GM23248 (cell line): ENCODE measurements at places on chromosomes 12 and 14. TPM values are rescaled to one million over a fixed set of nuclear protein-coding genes. Genes with fewer than 3 reads are reported as not detected.

GRCh38 chr12:78447373-78447772 lies 417.2 kb upstream of the SYT1 start:
- no peaks in the 10 kb centered on the region for H3K27me3 ChIP-seq
- no peaks in the 10 kb centered on the region for H3K36me3 ChIP-seq
- H3K4me3 ChIP-seq, result no peak overlapping the region
- no peak overlapping the region for H3K27ac ChIP-seq
- no peak for DNase-seq

GRCh38 chr12:131583090-131583712 lies 127.7 kb upstream of the SFSWAP start:
- H3K27me3 ChIP-seq, result no peaks in the 10 kb centered on the region
- H3K4me3 ChIP-seq, result no peak overlapping the region
- no peaks in the 10 kb centered on the region for H3K4me1 ChIP-seq
- H3K36me3 ChIP-seq, result no peaks in the 10 kb centered on the region
- no peak for DNase-seq

- H3K4me3 ChIP-seq, result no peak overlapping the region
- H3K4me1 ChIP-seq, result no peaks in the 10 kb centered on the region
- H3K27me3 ChIP-seq, result no peaks in the 10 kb centered on the region
Observed at GRCh38 chr12:76531056-76531455, 28.5 kb downstream of the OSBPL8 start.

DNA sequence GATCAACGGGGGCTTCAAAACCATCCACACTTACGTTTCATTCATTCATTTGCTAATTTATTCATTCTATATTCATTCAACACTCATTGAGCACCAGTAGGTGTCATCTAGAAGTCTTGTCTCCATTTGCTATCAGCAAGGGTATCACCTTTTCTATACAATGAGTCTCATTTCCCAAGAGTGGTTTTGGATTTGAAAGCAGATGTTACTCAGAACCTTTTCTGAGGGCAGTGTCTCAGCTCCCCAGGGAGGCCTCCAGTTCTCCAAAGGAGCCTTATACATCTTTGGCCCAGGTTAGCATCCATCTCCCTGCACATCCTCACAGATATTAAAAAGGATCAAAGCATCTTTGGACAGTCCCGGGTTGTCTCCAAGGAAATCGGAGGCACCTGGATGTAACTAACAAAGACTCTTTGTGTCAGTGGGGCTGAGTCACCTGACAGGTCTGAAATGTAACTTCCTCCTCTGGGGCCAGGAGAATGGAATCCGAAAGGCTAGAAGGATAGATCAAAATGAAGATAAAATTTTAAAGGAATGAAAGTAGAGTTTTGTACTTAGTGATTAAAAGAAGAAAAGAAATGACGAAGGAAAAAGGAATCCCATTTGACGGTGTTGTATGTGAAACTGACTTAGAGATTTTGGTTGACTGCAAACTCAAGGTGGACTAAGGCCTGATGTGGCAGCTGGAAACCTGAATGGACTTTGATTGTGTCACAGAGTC lies 103.0 kb downstream of the VCPKMT start:
- peak overlapping the region; percentile 54 for H3K27ac ChIP-seq
- no peaks in the 10 kb centered on the region for H3K36me3 ChIP-seq
- H3K4me3 ChIP-seq, result no peak overlapping the region

DNA sequence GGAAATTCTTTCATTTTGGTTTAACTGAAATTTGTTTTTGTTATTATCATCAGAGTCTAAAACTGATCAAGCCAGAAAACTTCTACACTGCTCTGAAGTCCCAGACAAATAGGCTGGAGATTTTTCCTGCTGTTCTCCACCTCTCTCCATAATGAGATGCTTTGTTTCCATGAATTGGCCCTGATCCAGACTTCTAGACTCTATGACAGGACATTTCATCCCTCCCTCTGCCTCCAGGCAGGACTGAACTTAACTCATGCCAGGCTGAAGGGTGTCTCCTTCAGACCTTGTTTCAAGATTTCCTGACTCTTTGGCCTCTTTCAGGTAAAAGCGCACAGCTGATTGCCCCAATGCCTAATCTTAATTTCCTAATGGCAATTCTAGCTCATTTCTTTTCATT lies 69.1 kb upstream of the HOXC13 start:
- H3K27me3 ChIP-seq, result peaks cover 59% of the 10 kb centered on the region
- no peak overlapping the region for H3K27ac ChIP-seq
- no peaks in the 10 kb centered on the region for H3K36me3 ChIP-seq

GRCh38 chr14:20247646-20248246 lies 8.7 kb downstream of the OR11H4 start:
- DNase-seq, result no peak
- no peaks in the 10 kb centered on the region for H3K36me3 ChIP-seq
- H3K27me3 ChIP-seq, result no peaks in the 10 kb centered on the region
- H3K4me3 ChIP-seq, result no peak overlapping the region
- no peaks in the 10 kb centered on the region for H3K4me1 ChIP-seq

- no peak overlapping the region for H3K27ac ChIP-seq
- H3K4me3 ChIP-seq, result no peak overlapping the region
- DNase-seq, result no peak
- H3K4me1 ChIP-seq, result no peaks in the 10 kb centered on the region
Observed at GRCh38 chr12:29867823-29868222, 84.1 kb upstream of the TMTC1 start.

- peaks cover 73% of the 10 kb centered on the region for H3K4me1 ChIP-seq
- peaks cover 18% of the 10 kb centered on the region for H3K36me3 ChIP-seq
- H3K27ac ChIP-seq, result peak overlapping the region; percentile 90
- peak; percentile 53 for DNase-seq
- no peaks in the 10 kb centered on the region for H3K27me3 ChIP-seq
Observed at GRCh38 chr14:71713016-71713415, 219.2 kb upstream of the RGS6 start.

DNA sequence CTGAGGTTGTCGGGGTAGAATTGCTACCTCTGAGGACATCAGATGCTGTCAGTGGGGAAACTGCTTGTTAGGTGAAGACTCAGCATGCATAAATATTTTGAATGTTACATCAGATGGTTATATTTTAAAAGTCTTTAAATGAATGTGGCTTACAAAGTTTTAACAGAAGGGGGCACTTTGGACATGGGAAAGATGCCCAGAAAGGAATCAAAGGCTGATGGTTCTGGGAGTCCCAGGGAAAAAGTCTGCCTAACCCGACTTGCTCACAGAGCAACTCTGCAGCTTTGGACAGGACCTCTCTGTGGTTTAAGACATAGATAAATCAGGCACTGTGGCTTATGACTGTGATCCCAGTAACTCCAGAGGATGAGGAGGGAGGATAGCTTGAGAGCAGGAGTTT lies 474.9 kb downstream of the ATP23 start:
- peak overlapping the region; percentile 96 for H3K27ac ChIP-seq
- H3K36me3 ChIP-seq, result no peaks in the 10 kb centered on the region
- H3K4me3 ChIP-seq, result no peak overlapping the region
- DNase-seq, result peak; percentile 85

GRCh38 chr12:23008623-23009022 lies 383.7 kb downstream of the ETNK1 start:
- peaks cover 7% of the 10 kb centered on the region; the same call in 1 of the 2 replicates for H3K27me3 ChIP-seq
- DNase-seq, result no peak
- no peaks in the 10 kb centered on the region for H3K36me3 ChIP-seq
- H3K4me1 ChIP-seq, result no peaks in the 10 kb centered on the region
- no peak overlapping the region for H3K27ac ChIP-seq

DNA sequence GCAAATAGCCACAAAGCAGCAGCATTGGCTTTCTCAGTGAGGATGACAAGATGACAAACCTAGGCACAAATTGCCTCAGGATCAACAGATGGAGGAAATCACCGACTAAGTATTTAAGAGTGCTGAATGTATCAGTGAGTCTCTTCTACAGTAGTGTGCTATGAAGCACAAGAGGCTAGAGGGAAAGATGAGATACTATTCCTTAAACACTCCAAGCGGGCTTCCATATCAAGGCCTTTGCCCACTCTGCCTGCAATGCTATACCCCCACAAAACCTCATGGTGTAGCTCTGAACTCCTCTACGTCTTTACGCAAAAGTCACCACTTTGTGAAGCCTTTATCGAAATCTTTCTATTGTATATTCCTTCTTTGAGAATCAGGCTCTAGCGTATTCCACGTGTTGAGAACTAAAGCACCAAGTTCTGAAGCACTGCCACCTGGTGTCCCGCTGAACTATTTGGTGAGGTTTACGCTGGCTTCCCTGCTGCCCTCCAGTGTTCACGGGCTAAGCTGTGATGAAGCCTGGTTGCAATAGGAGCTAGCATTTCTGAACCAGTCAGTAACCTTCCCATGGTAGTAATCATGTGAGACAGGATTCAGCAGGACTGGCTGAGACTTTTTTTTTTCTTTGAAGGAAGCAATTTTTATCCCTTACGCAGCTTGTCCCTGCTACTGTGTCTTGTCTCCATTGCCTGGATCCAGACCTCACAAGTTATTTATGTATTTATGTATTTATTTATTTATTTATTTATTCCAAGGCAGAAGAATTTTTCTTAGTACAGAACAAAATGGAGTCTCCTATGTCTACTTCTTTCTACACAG lies 426.5 kb upstream of the OR4E1 start:
- no peak overlapping the region for H3K4me3 ChIP-seq
- peak; percentile 60 for DNase-seq
- H3K4me1 ChIP-seq, result no peaks in the 10 kb centered on the region
- H3K27me3 ChIP-seq, result no peaks in the 10 kb centered on the region
- H3K36me3 ChIP-seq, result no peaks in the 10 kb centered on the region

GRCh38 chr12:2187195-2187945 lies 134.6 kb downstream of the CACNA1C start:
- no peak for DNase-seq
- H3K4me1 ChIP-seq, result peaks cover 17% of the 10 kb centered on the region
- no peak overlapping the region for H3K4me3 ChIP-seq
- no peaks in the 10 kb centered on the region for H3K36me3 ChIP-seq
- no peak overlapping the region for H3K27ac ChIP-seq

DNA sequence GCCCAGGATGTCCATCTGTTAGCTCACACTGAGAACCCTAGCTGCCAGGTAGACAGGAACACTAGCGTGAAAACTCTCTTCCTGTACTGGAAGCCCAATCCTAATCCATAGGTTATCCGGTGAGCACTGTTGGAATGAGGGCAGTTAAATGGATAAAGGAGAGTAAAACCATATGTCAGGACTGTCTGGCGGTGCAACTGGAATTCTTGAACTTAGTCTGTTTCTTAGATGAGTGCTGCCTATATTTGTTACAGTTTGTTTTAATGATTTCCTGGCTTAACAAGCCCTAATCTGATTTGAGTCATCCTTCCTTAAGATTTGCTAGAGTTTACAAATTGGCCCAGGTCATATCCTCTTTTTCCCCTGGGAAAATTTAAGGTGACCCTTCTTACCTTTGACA lies 104.7 kb downstream of the ANO4 start:
- DNase-seq, result peak; percentile 5
- no peak overlapping the region for H3K27ac ChIP-seq
- H3K36me3 ChIP-seq, result no peaks in the 10 kb centered on the region
- no peaks in the 10 kb centered on the region; the same call in 1 of the 2 replicates for H3K4me1 ChIP-seq
- H3K27me3 ChIP-seq, result no peaks in the 10 kb centered on the region
- no peak overlapping the region for H3K4me3 ChIP-seq

DNA sequence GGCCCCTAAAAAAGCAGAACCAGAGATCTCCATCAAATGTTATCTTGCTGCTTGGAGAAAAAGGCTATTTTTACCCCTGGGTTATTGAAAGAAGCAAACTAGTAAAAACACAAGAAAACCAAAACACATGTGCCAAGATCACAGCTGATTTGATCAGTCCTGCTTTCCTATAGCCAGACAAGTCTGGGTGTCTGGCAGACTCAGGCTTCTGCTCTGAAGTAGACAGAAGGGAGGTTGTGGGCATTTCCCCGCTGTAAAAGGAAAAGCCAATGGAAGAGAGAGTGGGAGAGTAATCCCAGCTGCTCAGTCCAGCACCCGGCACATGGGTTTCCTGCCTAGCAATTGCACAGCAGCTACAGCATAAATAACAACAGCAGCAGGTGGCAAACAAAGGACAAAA lies 177.9 kb downstream of the PHLDA1 start:
- DNase-seq, result no peak
- H3K4me1 ChIP-seq, result peaks cover 46% of the 10 kb centered on the region
- H3K27me3 ChIP-seq, result no peaks in the 10 kb centered on the region
- H3K4me3 ChIP-seq, result no peak overlapping the region
- no peaks in the 10 kb centered on the region for H3K36me3 ChIP-seq
- H3K27ac ChIP-seq, result no peak overlapping the region

GRCh38 chr14:39576736-39577135 lies 144.5 kb upstream of the FBXO33 start:
- no peak overlapping the region for H3K4me3 ChIP-seq
- H3K36me3 ChIP-seq, result no peaks in the 10 kb centered on the region
- H3K27me3 ChIP-seq, result no peaks in the 10 kb centered on the region
- H3K27ac ChIP-seq, result no peak overlapping the region
- no peaks in the 10 kb centered on the region for H3K4me1 ChIP-seq
- DNase-seq, result peak; percentile 0

DNA sequence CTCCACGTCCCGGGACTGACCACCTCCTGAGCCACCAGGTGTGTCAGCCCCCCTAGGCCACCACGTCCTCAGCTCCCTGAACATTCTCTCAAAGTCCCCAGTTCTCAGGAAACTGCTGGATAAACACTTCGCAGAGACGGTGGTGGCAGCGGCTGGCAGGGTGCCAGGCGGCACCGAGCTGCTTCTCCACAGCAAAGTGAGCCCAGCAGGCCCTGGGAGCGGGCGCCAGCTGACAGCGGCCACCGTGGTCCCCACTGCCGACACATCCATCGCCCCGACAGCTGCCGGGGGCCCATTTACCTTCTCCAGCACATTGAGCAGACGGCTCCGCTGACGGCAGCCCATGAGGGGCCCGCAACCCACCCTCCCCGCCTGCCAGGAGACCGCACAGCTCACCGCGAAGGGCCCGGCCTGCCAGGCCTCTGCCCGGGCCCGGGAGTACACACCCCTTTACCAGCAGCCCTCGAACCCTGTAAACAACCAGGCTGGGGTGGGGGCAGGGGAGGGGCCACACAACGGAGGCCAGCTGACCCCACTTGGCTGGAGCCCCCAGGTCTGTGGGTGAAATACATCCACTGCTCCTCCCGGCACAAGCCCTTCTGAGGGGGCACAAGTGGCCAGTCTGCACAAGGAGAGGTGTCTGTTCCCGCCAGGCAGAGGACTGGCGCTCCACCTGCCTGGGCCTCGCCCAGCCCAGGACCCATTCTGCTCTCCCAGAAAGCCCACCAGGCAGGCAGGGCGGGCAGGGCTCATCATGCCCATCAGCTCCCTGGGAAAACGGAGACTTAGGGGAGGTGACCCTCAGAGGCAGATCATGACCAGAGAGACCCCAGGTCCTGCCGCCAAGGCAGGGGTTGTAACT lies 10.5 kb downstream of the AKT1 start:
- no peak overlapping the region for H3K27ac ChIP-seq
- H3K4me3 ChIP-seq, result no peak overlapping the region
- no peaks in the 10 kb centered on the region for H3K36me3 ChIP-seq
- no peaks in the 10 kb centered on the region for H3K4me1 ChIP-seq

GRCh38 chr12:83506841-83507240 lies 820.1 kb downstream of the TMTC2 start:
- H3K27me3 ChIP-seq, result no peaks in the 10 kb centered on the region
- no peak overlapping the region for H3K4me3 ChIP-seq
- H3K27ac ChIP-seq, result no peak overlapping the region
- no peaks in the 10 kb centered on the region for H3K4me1 ChIP-seq
- H3K36me3 ChIP-seq, result no peaks in the 10 kb centered on the region
- no peak for DNase-seq

- peak; percentile 55 for DNase-seq
- H3K4me3 ChIP-seq, result no peak overlapping the region
- H3K27ac ChIP-seq, result no peak overlapping the region
- H3K4me1 ChIP-seq, result no peaks in the 10 kb centered on the region
Observed at GRCh38 chr14:103104654-103105452, 10.3 kb downstream of the EXOC3L4 start.

FOXG1 gene
- total RNA-seq, result not detected in 2 replicates

OR4K13 gene
- not detected in 2 replicates for total RNA-seq

REC8 gene
- 1.4 and 3.5 TPM in 2 replicates for total RNA-seq

IAPP gene
- not detected in 2 replicates for total RNA-seq
